Activated T-cell treated with anti-CD3 and anti-CD28 coated beads, Interleukin-2, amount 50 U/mL, for 1 hour (primary cell): ENCODE measurements at places on chromosomes 6 and 20.

- DNase-seq: no peak
These were observed 1.9 kb downstream of the FAM83C start for GRCh38 chr20:35290186-35290886.

GRCh38 chr20:64155258-64156135, 8.8 kb upstream of the MYT1 start:
- DNase-seq: no peak

DNA sequence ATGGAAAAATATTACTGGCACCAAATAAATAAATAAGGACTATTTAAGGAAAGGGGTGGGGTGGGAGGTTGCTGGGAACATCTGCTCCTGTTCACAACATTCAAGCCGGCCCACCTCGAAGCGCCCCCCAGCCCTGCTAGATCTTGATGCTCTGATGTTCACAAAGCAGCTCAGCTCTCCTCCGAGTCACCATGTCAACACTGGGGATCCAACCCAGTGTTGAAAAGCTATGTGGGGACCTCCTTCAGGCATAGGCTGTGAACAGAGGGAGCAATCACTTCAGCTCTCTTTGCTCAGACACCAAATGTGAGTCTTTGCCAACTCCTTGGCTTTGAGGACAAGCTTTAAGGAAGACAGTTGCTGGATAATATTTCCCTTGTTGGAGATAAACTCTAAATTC, 176.8 kb upstream of the NT5E start:
- no peak for DNase-seq

GRCh38 chr6:135970750-135971149, 119.2 kb downstream of the PDE7B start:
- no peak for DNase-seq

- no peak for DNase-seq
These were observed 2.7 kb upstream of the RSPO3 start for GRCh38 chr6:127115746-127116145.

GRCh38 chr6:87333591-87334181, 4.6 kb upstream of the GJB7 start:
- DNase-seq: no peak
